ENCODE measurements at places on chromosomes 2 and 18.

DNA sequence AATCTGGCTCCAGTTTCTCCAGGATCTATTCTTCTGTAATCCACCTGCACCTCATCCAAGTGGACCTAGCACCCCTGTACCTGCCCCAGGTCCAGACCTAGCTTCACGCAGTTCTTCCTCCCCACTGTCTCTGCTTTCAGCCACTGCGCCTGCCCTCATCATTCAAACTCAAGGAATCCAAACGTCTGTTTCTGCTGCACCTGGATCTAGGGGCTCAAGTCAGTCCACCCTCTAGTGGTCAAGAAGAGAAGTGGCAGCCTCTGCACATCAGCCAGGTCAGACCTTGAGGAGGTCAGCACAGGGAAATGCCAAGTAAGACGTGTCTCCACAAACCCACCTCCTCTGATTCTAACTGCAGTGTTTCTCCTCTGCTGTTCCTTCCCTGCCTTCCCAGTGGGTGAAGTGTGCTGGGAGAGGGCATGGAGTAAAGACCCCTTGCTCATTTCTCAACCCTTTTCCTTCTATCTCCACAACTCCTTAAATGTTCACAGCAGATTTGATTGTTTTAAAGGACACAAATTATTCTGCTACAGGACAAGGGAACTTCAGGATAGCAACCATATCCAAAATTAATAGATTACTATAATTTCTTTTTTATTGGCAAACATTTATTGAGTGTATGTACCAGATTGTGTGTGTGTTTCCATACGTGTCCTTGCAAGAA is 8.6 kb upstream of the RNF152 start:
- DNase-seq, result no peak

DNA sequence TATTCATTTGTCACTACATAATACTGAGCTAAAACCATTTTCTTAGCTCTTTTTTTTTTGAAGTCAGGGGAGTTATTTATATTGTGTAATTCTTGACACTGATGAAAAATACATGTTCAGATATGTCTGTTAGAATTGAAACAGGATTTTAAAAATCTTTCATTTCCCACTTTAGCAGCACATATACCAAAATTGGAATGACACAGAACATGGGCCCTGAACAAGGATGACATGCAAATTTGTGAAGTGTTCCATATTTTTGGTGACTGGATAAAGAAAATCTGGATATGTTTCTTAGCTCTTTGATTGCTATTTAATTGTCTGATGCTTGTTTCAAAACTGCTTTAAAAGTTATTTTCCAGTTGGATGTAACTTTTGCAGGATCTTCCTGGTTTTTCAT is 1963.9 kb upstream of the LRRTM1 start:
- no peak for DNase-seq

DNA sequence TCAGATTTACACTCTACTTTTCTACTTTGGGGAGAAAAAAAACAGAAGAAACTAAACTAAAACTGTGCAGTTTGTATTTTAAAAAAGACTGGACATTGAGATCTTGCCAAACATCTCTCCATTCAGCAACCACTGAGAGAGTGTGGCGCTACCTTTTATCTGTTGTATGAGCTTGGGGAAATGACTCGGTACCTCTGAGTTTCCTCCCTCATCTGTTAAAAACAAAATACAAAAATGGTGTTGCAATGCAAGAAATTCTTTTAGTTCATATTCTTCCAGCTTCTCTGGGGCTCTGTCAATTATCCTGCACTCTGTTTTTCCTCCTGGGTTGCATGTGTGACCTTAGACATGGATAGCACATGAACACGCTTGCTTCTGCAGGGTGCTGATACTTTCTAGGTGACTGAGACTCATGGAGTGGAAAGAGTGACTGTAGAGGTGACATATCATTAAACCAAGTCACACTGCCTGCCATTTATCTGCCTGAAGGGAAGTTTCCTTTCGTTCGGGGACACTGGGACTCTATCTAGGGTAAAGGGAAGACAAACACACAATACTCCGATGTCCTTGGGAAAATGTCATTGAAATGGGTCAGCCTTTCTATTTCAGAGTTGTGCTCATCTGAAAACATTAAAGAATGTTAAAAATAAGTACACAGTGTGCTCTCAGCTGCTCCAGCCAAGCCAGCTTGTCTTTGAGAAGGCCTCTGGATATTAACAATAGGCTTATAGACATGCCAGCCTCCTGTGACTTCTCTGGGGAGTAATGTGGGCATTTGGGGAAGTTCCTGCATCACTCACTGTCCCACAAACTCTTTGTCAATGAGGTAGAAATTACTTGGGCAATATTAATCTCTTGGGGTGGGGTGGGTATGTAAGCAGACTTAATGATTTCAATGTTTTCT is 91.4 kb downstream of the TRIB2 start:
- no peak for DNase-seq

- no peak for DNase-seq
Measured at GRCh38 chr2:17309741-17310339, 208.4 kb downstream of the RAD51AP2 start.

DNA sequence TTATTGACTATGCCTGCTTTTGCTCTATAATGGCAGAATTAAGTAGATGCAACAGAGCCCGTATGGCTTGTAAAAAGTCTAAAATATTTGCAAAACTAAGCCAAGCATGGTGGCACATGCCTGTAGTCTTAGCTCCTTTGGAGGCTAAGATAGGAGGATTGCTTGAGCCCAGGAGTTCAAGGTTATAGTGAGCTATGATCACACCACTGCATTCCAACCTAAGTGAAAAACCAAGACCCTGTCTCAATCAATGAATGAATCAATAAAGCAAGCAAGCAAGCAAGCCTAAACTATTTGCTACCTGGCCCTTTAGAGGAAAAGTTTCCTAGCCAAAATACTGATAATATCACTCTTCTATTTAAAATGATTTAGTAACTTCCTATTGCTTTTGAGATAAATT is 260.0 kb downstream of the OTX1 start:
- no peak for DNase-seq

DNA sequence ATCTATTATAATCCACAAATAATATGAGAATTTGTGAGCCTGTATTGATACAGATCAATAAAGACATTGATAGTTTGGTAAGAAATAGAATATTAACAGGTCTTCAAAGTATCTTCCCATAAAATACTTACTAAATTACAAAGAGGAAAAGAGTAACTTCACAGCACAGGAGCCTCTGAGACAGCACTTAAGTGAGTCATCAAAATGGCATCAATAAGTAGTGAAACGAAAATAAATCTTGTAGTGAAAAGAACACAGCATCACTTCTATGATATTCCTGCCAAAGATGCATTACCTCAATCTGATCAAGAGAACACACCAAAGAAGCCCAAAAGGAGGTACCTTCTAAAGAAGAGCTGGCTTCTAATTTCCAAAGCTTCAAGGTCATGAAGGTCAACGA is 116.4 kb downstream of the CBLN2 start:
- DNase-seq, result no peak

- no peak for DNase-seq
Measured at GRCh38 chr18:72867746-72868584, at the start of gene NETO1. Gene NETO1, minus strand, starts transcription at chr18:72867987. Its CDS starts 696 bp downstream, at chr18:72867291.

GRCh38 chr2:15985531-15985930 is 45.2 kb downstream of the MYCN start:
- no peak for DNase-seq

DNA sequence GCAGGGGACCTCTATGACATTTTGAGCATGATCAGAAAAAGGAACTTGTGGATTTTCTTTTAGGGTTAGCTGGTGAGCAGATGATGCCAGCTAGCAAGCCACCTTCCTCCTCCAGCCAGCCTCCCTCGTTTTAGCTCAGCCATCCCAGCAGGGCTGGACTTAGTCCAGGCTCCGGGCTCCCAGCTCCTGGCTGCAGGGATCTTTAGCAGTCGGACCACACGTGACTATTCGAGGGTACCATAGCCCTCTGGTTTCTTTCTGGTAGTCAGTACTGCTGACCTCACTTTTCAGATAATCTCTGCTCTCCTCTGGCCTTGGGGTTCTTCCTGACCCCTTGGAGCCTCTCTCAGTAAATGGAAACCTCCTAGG is 31.8 kb downstream of the NCK2 start:
- no peak for DNase-seq

DNA sequence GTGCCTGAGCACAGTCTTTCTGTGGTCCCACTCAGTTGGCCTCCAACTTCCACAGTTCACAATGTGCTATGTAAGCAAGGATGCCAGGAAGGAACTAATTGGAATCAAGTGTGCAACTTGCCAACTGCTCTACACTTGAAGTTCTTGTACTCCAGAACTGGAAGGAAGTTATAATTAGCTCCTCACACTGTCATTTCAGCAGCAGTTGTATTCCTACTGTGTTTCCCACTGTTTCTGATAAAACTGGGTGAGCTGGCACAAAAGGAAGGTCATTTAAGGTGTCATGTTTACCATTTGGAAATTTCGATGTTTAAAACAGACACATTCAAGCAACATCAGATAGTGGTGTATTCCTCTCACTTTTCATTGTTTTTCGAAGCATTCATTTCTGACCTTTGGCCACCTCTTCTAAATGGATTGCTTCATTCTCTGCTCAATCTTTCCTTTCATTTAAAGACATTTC is 84.2 kb downstream of the ANTXR1 start:
- no peak for DNase-seq

GRCh38 chr2:42775186-42775585 is 11.3 kb upstream of the OXER1 start:
- no peak for DNase-seq

Data from thoracic aorta (tissue), 2 donors.